Esophagus squamous epithelium (tissue), 5 donors: ENCODE measurements at places on chromosomes 5 and 9.

DNA sequence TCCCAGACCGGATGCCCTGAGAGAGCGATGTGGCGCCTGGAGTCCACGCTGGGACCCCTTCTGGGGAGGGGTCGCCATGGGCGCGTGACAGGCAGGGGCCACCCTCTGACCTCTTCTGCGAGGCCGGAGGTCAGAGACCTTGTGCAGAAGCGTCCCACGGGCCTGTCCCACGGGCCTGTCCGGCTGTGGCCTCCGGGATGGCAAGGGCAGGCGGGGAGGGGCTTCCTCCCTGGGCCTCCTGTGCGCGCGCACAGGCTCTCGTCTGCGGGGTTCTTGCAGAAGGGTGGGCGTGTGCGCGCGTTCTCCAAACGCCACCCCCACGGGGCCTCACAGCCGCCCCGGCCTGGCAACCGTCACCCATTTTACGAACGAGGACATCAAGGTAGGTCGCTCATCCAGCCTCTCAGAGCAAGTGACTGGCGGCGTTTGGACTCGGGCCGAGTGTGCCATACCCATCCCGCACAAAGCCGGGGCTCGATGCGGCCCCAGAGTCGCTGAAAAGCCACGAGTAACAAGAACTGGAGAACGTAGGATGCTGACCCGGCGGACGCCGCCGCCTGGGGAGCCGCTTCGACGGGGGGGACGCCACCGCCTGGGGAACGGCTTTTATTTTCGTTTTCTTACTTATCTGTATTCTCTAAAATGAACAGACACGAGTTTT lies 897 bp downstream of the AHRR start:
- no peak for DNase-seq

- no peak for DNase-seq
Measured at GRCh38 chr9:33105504-33105903, 29.0 kb upstream of the SMU1 start.

DNA sequence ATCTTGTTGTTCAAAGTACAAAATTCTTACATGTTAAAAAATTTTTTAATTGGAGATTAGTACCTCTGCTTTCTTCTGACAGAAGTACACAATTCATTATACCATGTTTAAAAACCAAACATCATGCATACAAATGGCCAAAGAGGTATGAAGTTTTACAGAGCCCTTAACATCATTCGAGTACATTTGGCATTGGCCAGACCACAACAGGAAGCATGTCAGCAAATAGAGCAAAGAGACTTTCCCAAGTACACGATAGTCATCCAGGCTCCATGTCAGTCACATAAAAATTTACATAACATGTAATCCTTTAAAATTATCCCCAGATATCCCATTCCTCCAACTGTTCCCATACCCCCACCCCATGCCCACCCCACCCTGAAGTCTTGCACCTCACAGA lies 22.5 kb downstream of the HMGCS1 start:
- DNase-seq: no peak

GRCh38 chr9:104227108-104227507 lies 133.0 kb downstream of the SMC2 start:
- DNase-seq: no peak

DNA sequence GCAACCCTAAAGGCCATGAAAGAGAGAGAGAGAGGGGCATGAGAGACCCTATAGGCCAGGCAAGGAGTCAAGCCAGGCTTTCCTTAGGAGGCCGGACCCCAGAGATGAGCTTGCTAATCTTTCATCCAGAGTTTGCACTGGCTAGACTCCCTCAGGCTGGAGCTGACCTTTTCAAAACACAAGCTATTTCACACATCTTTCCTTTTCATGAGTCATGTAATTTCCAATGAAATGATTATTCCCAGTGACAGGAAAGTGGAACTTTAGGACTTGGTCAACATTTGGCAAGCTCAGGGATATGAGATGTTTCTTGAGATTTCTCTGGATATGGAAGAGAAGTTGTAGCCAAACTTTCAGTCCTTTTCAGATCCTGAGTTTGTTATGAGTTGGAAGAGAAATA lies 117.7 kb downstream of the TARS1 start:
- DNase-seq: no peak

- no peak for DNase-seq
Measured at GRCh38 chr5:176185133-176185733, 53.0 kb upstream of the SIMC1 start.

- no peak for DNase-seq
Measured at GRCh38 chr5:78060421-78060820, 234.1 kb downstream of the AP3B1 start.
